ENCODE measurements at places on chromosomes 12 and 14.

DNA sequence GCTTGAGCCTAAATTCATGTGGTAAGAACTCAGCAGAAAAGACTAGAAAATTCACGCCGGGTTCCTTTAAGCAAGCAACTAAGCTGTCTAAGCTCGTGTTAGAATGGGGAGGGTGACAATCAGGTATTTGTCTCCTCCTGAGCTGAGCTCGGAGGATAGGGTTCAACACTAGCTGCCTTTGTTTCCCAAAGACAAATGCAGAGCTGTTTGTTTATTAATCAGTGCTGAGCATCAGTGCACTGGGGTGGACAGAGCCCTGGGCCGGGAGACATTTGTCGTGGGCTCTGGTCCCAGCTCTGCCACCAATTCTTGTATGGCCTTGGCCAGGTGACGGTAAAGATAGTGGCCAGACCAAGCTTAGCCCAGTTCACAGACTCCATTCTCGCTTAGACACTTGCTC, 43.7 kb downstream of the DEGS2 start:
- DNase-seq, result no peak

DNA sequence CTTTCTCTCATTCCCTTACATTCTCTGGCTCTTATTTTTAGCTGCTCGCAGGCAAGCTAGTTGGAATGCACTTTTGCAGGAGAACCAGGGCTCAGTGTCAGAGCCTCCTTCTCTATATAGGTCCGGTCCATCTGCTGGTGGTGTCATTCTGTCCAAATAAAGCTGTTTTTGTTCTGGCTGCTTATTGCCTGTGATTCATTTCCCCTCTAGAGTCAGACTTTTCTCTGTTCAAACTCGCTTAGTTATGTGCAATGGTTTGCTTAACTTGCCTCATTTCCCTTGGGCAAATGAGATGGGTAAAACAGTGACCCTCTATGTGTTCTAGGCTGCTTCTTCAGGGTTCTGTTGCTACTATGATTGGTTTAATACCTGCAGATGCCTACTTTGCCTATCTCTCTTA, 2.9 kb downstream of the SMARCD1 start:
- DNase-seq, result no peak

DNA sequence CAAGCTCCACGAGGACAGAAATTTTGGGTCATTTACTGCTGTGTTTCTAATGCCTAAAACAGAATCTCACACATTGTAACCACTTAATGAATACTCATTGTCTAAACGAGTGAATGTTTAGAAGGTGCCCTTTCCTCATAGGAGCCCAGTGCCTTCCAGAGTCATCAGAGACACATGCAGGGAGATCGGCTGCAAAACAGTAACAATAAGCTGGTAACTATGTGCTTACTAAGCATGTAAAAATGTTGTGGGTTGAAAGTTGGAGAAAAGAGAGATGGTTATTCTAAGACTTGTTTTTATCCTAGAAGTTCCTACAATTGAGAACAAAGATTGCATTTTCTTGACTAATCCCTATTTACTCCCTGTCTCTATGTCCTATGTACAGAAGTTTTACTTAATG, 7.4 kb downstream of the TESPA1 start:
- no peak for DNase-seq

- DNase-seq, result no peak
Observed at GRCh38 chr14:100988011-100988410, 84.5 kb upstream of the RTL1 start.

- no peak for DNase-seq
Observed at GRCh38 chr14:85599939-85600338, 70.0 kb downstream of the FLRT2 start.

GRCh38 chr12:28086521-28087155, 103.6 kb upstream of the CCDC91 start:
- DNase-seq, result no peak

DNA sequence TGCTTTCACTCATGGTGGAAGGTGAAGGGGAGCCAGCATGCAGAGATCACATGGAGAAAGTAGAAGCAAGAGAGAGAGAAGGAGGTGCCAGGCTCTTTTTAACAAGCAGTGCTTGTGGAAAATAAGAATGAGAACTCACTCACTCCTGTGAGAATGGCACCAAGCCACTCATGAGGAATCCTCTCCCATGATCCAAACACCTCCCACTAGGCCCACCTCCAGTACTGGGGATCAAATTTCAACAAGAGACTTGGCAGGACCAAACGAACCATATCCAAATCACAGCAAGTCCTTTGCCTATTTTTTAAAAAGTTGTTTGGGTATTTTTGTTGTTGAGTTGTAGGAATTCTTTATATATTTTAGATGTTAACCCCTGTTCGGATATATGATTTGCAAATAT, 245.9 kb upstream of the ARID2 start:
- DNase-seq, result no peak

- no peak for DNase-seq
Observed at GRCh38 chr14:103292426-103293374, 41.3 kb upstream of the EIF5 start.

- no peak for DNase-seq
Observed at GRCh38 chr12:131390412-131391334, 320.2 kb upstream of the SFSWAP start.

DNA sequence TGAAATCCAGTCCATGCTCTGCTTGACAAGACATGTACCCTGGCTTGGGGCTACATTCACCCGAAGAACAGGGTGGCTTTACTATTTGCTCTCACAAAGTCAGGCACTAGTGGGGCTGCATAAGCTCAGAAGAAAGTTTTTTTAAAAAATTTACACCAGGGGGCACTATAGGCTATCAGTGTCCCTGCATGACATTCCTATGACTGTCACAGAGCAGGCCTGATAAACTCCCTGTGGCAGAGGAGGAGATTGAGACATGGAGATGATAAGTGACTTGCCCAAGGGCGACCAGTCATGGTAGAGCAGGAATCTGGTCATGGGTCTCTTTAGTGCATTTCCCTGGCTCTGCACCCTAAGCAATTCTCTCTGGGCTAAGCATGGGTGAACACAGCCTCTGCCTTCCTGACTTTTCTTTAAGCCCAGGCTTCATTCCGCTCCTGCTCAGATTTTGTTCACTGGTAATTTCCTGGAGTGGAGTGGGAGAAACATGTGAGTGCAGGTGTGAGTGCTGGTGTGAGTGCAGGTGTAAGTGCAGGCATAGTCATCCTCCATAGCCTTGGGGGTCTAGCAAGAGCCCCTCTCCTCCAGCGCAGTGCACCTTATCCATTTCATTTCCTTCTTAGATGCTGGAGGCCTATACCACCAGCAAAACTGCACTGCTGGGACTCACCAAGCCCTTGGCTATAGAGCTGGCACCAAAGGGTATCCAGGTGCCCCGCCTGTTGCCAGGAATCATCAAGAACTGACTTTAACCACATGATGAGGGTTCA, 91.6 kb downstream of the DHRS2 start:
- no peak for DNase-seq

- DNase-seq, result no peak
Observed at GRCh38 chr14:68936476-68936875, 42.6 kb downstream of the ACTN1 start.

- no peak for DNase-seq
Observed at GRCh38 chr12:47910981-47911380, 6.2 kb upstream of the VDR start.

GRCh38 chr14:71094722-71095121, 187.5 kb downstream of the PCNX1 start:
- DNase-seq, result no peak

- DNase-seq, result no peak
Observed at GRCh38 chr14:34983786-34984185, 994 bp downstream of the SRP54 start.

DNA sequence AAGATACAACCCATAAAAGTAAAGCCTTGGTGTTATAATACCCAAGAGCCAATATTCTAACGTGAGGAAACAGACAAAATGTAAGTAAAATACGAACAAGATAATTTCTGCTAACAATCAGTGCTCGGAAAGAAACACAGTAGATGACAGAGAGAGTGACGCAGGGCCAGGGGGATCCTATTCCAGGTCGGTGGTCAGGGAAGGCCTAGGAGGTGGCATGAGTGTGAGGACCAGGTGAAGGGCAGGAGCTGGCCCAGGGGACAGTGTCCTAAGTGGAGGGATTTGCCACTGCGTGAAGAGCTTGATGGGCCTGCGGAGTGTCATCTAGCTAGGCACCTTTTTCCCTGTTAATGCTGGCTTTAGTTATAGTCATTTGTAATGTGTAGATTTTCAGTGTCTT, 35.3 kb downstream of the ETV6 start:
- no peak for DNase-seq

DNA sequence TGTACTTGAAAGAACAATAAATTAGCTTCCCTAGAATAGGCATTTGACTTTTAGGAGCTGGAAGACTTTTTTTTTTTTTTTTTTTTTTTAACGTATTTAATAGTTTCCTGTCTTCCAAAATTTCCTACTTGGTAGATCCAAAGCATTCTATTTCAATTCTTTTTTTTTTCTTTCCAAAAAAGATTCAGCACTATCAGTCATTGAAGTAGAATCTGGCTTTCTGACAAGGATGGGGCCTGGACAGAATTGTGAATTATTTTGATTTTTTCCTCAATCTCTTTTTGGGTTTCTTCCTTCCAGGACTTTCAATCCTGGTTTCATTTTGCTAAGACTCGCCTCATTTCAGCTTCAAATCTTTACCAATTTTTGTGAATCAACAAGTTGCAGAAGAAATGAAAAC, 21.2 kb downstream of the GNG2 start:
- DNase-seq, result no peak

DNA sequence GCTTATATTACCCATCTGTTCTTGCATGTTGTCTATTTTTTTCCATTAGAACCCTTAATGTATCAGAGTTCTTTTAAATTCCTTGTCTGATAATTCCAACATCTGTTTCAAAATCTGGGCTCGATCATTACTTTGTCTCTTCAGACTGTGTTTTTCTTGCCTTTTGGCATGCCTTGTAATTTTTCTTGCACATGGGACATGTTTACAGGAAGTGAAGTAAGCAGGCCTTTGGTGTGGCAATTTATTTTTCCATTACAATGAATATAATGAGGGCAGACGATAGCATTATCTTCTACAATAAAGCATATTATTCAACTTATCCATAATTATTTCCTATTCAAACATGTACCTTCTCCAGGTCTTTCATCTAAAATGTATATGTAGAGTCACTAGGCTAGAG, 48.3 kb downstream of the STXBP6 start:
- no peak for DNase-seq

DNA sequence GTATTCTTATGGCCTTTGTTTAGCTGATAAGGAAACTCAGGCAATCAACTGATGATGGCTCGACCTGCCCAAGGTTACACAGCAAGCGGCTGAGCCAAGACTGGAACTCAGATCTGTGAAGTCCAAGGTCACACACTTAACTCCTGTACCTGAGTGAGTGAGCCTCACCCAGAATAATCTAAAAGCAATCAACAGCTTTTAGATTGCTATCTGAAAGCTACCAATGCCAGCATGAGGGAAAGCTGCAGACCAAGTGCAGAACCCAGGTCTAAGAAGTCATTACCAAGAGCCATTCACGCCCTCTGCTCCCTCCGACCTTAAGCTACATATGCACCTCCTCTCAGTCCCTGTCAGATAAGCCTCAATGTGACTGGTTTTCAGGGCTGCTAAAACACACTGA, 12.1 kb downstream of the APPL2 start:
- DNase-seq, result no peak

DNA sequence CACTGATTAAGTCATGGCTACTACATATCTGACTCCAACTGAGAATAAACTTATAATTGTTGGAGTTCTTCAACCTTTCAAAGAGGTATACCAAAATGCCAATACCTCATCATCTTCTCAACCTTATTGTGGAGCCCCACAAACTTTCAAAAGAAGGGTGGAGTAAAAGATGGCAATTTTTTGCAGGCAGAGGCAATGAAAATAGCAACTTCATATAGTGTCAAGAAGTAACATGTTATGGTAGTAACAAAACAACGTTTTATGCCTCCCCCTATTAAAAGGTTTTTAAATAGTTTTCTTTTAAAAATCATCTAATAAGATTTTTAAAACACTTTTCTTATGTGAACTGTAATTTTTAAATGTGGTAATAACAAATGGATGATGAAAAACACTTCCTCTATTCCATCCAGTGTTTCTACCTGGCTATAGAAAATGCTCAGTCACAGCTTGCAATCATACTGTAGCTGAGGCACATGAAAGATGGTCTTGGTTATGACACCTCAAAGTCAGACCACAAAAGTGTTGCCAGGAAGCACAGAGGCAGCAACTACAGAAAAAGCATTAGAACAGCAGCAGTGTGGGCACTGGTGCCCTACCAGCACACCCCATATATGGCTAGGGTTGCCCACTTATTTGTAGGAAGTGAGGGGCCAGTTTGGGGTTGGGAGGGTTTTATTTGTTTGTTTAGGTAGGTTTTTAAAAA, 7.0 kb downstream of the PPP1R12A start:
- DNase-seq, result no peak

DNA sequence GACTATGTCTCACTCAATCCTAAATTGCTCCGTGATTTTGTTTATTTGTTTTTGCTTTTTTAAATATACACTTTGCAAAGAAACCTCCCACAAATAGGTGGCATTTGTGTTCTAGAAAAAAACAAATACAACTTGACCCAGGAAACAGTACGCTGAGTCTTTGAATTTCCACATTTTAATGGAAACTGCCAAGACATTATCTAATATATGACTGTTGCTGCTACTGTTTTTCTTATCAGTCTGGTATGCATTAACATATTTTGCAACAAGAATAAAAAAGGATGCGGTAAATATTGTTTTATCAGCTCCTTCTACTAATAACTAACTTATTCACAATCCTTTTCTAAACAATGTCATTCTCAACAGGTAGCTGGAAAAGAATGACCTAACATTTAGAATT, 187.4 kb downstream of the LRIG3 start:
- no peak for DNase-seq

DNA sequence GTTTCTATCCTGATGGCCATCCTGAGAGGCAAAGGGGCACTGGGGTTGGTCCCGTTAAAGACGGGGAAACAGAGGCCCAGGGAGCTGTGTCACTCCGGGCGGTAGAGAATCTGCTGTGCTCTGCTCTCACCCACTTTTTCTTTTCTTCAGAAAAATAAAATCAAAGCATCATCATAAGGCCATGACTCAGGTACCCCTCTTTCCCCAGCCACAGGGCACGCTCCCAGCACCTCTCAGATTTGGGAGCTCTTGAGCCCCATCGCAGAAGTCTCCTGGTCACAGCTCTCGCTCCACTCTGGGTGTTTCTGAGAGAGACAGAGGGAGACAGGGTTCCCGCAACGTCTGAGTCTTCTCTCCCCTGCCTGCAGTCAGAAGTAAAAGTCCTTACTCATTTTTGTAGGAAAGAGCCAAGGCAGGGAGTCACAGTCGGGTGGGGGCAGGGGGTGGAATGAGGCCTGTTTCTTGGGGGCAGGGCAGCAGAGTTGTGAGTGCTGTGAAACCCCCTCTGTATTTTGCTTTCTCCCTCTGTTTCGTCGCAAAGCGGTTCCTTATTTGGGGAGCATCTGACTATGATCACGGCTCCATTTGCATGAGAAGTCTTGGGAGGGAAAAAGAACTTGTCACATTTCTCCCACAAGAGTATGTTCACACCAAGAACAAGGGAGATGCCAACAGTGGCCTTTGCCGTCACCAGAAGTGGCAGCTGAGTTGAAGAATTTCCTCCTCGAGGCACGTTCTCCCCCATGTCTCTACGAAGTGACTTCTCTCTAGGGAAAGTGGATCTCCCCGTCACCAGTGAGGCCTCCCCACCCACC, 139.0 kb downstream of the BCL11B start:
- DNase-seq, result no peak

GRCh38 chr14:23610090-23610814, 25.9 kb upstream of the DHRS2 start:
- no peak for DNase-seq

- no peak for DNase-seq
Observed at GRCh38 chr14:68819260-68819691, 26.4 kb upstream of the ZFP36L1 start.

GRCh38 chr14:37890095-37890494, 294.7 kb downstream of the TTC6 start:
- DNase-seq, result no peak

GRCh38 chr14:42527141-42527540, 920.5 kb downstream of the LRFN5 start:
- DNase-seq, result no peak

Data from cortex of kidney (tissue), 1 donor.